Epithelial cell of esophagus (primary cell): ENCODE measurements at places on chromosomes 2 and 18.

DNA sequence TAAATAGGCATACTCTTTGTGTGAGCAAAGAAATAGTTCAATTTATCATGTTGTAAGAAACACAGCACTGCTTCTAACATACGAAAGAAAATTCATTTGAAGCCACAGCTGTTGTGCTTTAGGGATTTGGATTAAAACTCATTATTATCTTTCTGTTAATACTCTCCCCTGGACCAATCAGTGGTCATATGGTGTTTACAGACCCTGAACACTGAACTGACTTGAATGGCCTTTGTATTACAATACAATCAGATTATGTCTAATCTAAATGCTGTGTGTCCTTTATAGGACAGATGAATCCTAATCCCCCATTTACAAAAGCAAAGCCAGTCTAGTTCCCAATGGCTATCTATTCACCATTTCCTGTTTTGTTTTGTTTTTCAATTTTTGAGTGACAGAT is 36.5 kb downstream of the ZNF385B start:
- no peak for DNase-seq

DNA sequence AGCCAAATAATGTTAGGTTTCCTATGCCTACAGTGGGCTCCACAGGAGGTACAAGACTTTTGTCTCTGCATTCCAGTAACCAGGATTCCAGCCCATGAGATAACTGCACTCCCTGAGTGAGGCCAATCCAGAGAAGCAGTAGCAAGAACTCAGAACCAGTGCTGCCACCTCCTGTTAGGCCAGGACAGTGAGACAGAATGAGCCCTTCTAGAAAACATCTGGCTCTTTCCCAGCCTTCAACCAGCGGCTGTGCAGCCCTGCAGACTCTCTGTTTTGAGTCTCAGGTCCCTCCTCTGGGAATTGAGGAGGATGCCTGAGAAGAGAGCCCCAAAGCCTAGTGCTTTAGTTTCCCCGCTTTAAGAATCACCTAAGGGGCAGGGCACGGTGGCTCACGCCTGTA is 44.2 kb downstream of the ARID5A start:
- peak; percentile 63 for DNase-seq

DNA sequence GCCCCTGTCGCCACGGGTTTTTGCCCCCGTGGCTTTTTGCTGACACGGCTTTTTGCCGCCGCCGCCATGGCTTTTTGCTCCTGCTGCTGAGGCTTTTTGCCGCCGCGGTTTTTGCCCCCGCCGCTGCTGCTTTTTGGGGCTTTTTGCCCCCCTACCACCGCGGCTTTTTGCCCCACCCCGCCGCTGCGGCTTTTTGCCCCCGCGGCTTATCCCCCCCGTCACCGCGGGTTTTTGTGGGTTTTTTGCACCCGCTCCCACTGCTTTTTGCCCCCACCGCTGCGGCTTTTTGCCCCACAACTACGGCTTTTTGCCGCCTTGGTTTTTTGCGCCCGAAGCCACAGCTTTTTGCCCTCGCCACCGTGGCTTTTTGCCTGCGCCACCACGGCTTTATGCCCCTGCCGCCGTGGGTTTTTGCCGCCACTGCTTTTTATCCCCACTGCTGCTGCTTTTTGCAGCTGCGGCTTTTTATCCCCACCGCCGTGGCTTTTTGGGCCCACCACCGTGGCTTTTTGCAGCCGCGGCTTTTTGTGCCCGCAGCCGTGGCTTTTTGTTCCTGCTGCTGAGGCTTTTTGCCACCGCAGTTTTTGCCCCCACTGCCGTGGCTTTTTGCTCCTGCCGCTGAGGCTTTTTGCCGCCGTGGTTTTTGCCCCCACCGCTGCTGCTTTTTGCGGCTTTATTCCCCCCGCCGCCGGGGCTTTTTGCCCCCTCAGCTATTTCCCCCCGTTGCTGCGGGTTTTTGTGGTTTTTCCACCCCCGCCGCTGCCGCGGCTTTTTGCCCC is 2798.0 kb upstream of the TEKT4 start:
- no peak for DNase-seq

- DNase-seq: peak; percentile 6
Measured at GRCh38 chr2:71417300-71418202, 35.8 kb upstream of the DYSF start.
